ENCODE measurements at places on chromosomes 5 and 9.

- no peak for DNase-seq
Measured at GRCh38 chr5:1526681-1527131, 2.9 kb upstream of the LPCAT1 start.

DNA sequence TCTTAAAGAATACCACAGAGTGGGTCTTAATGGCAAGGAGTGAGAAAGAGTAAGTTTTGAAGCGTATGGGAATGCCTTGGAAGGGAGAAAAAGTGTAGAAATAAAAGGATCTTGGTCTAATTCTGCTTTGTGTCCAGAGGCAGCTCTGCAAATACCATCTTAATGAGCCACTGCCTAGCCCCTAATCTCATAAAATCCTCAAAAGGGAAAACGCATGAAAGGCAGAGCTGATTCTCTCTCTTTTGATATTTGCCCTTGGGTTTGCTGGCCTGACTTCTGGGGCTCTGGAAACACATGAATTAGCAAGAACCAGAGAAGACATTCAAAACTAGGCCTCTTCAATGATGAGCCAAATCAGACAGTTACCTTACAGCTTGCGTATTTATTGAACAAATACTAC, 28.1 kb downstream of the NREP start:
- no peak for DNase-seq

GRCh38 chr5:28779161-28779754, 1740.9 kb upstream of the CDH9 start:
- no peak for DNase-seq

- no peak for DNase-seq
Measured at GRCh38 chr5:78512435-78512834, 136.1 kb downstream of the LHFPL2 start.

DNA sequence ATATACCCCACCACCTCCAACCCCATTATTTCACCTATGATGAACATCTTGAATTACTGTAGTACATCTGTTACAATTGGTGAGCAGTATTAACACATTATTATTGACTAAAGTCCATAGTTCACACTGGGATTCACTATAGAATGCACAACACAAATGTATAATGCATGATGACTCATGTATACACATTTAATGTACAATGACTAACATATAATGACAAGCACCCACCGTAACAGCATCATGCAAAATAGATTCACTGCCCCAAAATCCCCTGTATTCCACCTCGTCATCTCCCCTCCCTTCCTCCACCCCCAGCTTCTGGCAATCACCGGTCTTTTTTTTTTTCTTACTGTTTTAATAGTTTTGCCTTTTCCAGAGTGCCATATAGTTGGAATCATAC, 47.1 kb upstream of the NEK6 start:
- no peak for DNase-seq

DNA sequence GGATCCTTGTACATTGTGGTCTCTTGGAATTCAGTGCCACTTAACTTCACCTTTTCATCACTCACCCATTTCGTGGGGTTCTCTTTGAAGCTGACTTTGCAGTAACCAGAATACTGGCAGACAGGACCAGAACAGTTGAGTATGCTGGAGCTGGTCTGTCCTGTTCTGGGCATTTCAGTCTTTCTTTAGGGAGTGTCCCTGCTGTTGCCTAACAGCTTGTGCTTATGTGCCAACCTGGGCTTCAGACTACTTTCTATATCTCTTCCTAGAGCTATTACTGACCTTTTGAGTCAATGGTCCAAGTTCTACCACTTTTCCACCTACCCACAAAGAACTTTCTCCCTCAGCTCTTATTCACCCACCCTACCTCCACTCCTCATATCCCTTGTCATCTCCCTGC, 10.0 kb upstream of the INSL6 start:
- DNase-seq = no peak

- DNase-seq = no peak
Measured at GRCh38 chr5:6900247-6901227, 187.3 kb downstream of the TENT4A start.
